CD4-positive, alpha-beta memory T cell (primary cell): ENCODE measurements at places on chromosomes 2 and 18. TPM values are rescaled to one million over a fixed set of nuclear protein-coding genes. Genes with fewer than 3 reads are reported as not detected.

DNA sequence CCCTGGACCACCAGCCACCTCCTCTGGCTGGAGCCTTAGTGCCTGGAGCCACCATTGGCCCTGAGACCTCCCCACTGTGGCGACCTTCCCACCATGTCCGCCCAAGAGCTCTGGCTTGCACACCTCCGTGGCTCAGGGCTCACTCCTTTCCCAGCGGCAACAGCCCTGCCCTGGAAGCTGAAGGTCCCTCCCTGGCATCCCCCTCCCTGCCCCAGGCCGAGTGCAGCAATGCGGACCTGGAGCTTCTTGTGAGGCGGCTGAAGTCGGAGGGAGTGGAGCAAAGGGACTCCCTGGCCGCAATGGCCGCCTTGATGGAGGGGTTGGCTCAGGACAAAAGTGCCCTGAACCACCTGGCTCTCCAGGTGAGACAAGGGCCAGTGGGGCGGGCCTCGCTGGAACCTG, 28.6 kb downstream of the CROCC2 start:
- H3K4me1 ChIP-seq: no peaks in the 10 kb centered on the region
- no peaks in the 10 kb centered on the region for H3K36me3 ChIP-seq
- DNase-seq: no peak
- H3K4me3 ChIP-seq: no peak overlapping the region

- H3K36me3 ChIP-seq: no peaks in the 10 kb centered on the region
- H3K4me1 ChIP-seq: no peaks in the 10 kb centered on the region
- H3K27ac ChIP-seq: no peak overlapping the region
- H3K27me3 ChIP-seq: peaks cover 6% of the 10 kb centered on the region
- no peak for DNase-seq
- no peak overlapping the region for H3K4me3 ChIP-seq
Observed at GRCh38 chr2:118815314-118815713, 32.1 kb downstream of the EN1 start.

DNA sequence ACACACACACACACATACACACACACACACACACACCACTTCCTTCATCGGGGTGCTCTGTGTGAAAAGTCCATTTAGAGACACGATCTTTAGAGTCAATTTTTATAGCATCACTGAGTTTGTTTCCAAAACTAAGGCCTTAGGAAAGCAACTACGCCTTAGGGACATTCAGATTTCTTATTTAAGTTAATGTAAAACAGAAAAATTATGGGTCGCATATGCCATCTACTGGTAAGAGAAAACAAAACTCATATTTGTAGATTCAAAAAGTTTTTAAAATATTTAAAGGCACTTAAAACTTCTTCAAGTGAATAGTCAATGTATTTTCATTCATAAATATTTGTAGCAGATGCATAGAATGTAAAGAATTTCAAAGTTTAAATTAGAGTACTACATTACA, 166.2 kb downstream of the ATAD2B start:
- no peak for DNase-seq
- no peak overlapping the region for H3K4me3 ChIP-seq
- H3K27ac ChIP-seq: no peak overlapping the region
- H3K27me3 ChIP-seq: no peaks in the 10 kb centered on the region

GRCh38 chr2:11407413-11407812, 58.5 kb downstream of the E2F6 start:
- no peaks in the 10 kb centered on the region for H3K36me3 ChIP-seq
- no peak for DNase-seq
- H3K4me3 ChIP-seq: no peak overlapping the region
- no peaks in the 10 kb centered on the region for H3K27me3 ChIP-seq

DNA sequence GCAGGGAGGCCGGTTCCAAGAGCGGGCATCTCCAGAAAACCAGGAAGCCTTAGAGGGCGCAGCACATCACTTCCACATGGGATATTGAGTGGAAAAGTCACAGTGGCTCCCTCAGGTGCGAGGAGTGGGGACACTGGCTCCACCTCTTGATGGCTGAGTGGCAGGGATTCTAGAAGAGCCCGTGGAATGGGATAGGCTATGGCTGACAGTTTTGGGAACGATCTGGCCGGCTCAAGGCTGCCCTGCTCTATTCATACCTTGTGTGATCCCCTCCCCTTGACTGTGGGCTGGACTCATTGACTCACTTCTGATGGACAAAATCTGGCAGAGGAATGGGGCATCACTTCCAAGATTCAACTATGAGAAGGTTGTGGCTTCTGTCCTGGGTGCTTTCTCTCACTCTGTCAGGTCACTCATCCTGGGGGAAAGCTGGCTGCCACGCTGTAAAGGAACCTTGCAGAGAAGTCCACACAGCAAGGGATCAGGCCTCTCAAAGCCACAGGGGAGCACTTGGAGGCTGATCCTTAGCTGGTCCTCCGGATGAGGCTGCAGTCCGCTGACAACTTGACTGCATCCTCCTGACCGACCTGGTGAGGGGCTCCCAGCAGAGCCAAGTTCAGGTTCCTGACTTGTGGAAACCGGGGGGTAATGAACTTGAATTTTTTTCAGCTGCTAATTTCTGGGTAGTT, 46.7 kb upstream of the HS6ST1 start:
- H3K4me3 ChIP-seq: no peak overlapping the region
- no peak overlapping the region for H3K27ac ChIP-seq
- no peaks in the 10 kb centered on the region for H3K36me3 ChIP-seq

- H3K4me1 ChIP-seq: no peaks in the 10 kb centered on the region
- no peaks in the 10 kb centered on the region for H3K27me3 ChIP-seq
- no peak overlapping the region for H3K27ac ChIP-seq
- no peaks in the 10 kb centered on the region for H3K36me3 ChIP-seq
Observed at GRCh38 chr2:36561237-36561944, 36.6 kb downstream of the FEZ2 start.

DNA sequence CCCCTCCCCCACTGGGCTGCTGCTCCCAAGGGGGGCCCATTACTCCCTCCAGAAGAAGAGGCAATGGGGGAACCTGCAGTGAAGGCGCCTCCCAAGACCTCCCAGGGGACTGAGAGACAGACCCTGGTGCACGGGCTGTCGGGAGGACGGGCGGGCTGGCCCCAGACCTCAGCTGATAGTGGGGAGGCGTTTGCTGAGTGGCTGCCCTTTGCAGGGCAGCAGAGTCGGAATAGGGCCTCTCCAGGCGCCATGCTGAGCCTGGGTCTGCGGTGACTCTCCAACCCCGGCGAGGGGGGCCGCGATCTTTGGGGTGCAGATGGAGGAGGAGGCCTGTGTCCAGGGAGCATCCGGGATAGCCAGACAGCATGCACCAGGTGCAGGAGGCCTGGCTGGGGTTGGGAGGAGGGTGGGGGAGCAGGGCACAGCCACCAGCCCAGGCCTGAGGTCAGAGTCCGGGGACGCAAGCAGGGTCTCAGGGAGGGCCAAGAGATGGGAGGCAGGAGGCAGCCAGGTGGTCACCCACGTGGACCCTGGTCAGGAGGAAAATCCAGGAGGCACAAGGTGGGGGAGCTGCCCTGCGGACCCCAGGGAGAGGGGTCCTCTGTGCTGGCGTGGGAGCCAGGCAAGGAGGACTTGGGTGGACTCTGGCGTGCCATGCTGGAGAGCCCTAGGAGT, 11.0 kb downstream of the CROCC2 start:
- H3K27me3 ChIP-seq: no peaks in the 10 kb centered on the region
- H3K4me3 ChIP-seq: no peak overlapping the region
- H3K4me1 ChIP-seq: no peaks in the 10 kb centered on the region
- no peak for DNase-seq
- no peaks in the 10 kb centered on the region for H3K36me3 ChIP-seq
- H3K27ac ChIP-seq: no peak overlapping the region

- no peaks in the 10 kb centered on the region for H3K27me3 ChIP-seq
- no peaks in the 10 kb centered on the region for H3K36me3 ChIP-seq
- no peaks in the 10 kb centered on the region for H3K4me1 ChIP-seq
- DNase-seq: no peak
- H3K4me3 ChIP-seq: no peak overlapping the region
Observed at GRCh38 chr2:19746611-19747309, 155.0 kb downstream of the TTC32 start.

- H3K27ac ChIP-seq: no peak overlapping the region
- peaks cover 16% of the 10 kb centered on the region for H3K36me3 ChIP-seq
- H3K27me3 ChIP-seq: no peaks in the 10 kb centered on the region
- no peaks in the 10 kb centered on the region for H3K4me1 ChIP-seq
Observed at GRCh38 chr2:223884399-223884798, 47.0 kb upstream of the AP1S3 start.

DNA sequence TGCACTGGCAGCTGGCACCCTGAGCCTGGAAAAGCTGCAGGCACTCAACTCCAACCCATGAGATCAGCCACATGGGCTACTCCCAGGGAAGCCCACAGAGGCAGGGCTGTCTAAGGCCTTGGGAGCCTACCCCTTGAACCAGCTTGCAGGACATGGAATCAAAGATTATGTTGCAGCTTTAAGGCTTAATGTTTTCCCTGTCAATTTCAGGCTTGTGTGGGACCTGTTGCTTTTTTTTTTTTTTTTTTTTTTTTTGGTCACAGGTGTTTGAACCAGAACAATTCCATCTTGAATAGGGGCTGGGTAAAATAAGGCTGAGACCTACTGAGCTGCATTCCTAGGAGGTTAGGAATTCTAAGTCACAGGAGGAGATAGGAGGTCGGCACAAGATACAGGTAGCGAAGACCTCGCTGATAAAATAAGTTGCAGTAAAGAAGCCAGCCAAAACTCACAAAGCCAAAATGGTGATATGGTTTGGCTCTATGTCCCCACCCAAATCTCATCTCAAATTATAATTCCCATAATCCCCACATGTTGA, 7.5 kb upstream of the IL1A start:
- no peak overlapping the region for H3K4me3 ChIP-seq
- no peaks in the 10 kb centered on the region for H3K36me3 ChIP-seq
- no peaks in the 10 kb centered on the region for H3K4me1 ChIP-seq
- no peaks in the 10 kb centered on the region for H3K27me3 ChIP-seq
- no peak for DNase-seq

The TUBB8B gene
- not detected for total RNA-seq

The MATN3 gene
- total RNA-seq: not detected
